NAMALWA (cell line): ENCODE measurements at places on chromosomes 12 and 14.

DNA sequence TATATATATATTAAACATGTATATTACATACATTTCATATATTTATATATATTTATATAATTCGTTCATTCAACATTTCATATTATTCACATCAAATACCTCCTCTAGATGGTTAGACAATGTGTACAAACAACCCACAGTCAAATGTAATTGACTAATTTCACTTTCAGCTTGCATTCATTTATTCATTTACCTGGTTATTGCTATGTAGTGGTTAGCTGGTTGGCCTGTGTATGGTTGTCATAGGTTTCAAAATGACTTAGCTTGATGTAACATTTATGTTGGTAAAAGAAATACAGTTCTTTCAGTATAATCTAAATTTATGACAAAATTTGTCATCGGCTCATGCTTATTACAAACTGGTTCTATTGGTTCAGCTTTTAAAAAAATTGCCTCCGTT, 389 bp downstream of the OR4K13 start:
- no peak for DNase-seq

DNA sequence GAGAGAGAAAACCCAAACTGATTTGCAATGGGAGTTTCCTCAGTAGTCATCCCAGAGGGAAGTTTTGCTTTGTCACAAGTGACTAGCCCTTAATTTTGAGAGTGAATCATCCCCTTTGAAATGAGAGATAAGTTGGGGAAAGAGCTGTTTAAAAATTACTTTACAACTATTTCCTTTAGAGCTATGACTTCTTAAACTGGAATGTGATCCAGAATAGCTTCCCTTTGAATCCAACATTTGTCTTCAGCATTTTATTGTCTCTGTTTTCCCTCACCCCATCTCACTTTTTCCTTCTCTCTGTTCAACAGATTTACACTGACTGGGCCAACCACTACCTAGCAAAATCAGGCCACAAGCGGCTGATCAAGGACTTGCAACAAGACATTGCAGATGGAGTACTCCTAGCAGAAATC, 109.3 kb downstream of the NAV3 start:
- peak; percentile 13 for DNase-seq

- no peak for DNase-seq
Observed at GRCh38 chr14:24875203-24875838, 174.6 kb downstream of the STXBP6 start.

DNA sequence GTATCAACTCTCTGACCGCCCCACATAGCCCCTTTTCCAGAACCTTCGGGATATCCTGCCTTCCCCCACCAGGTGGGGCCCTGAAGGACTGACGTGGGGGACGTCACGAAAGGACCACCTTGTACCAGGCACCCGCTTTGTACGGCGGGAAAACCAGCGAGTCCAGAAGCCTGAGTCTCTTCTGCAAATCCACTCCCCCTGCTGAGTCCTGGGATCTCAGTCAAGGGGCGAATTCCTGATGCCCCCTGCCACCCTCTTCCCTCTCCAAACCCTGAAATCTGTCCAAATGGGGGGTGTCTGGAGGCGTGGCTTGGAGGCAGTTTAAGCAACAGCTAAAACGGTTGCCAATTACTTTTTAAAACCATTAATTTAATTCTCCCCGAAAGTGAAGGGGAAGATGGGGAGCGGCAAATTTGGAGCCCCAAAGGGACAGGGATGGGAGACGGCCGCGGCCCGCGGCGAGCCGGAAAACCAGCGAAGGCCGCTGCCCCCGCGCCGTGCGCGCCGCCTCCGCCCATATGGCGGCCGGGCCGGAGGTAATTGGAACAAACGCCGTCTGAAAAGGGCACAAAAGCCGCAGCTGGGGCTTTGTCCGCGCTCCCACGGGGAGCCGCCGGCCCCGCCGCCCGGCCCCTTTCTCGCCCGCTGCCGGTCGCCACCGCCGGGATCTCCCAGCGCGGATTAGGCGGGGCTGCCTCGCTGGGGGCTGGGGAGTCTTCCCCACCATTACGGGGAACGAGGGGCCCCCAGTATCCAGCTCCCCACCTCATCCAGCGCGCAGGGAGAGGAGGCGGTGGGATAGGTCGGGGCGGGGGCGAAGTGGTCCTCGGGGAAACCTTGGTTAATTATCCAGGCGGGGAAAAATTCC, 6.6 kb downstream of the LHX5 start:
- DNase-seq, result no peak

DNA sequence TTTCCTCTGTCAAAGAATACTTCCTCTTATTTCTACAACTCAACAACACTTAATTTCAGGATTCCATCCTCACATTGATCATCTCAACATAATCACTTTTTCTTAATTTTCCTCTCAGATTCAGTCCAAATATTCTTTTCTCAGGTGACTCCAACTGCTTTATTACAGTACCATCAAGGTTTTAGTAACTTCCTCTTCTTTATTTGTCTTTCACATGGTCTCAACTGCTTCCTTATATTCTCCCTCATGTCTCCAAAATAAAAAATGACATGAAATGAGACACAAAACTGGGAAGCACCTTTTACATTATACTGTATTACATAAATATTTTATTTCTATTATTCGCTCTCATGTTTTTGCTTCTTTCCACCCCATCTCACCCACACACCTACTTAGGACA, 55.5 kb downstream of the PPP2R5E start:
- DNase-seq, result no peak
